ENCODE measurements at places on chromosomes 6 and 20.

DNA sequence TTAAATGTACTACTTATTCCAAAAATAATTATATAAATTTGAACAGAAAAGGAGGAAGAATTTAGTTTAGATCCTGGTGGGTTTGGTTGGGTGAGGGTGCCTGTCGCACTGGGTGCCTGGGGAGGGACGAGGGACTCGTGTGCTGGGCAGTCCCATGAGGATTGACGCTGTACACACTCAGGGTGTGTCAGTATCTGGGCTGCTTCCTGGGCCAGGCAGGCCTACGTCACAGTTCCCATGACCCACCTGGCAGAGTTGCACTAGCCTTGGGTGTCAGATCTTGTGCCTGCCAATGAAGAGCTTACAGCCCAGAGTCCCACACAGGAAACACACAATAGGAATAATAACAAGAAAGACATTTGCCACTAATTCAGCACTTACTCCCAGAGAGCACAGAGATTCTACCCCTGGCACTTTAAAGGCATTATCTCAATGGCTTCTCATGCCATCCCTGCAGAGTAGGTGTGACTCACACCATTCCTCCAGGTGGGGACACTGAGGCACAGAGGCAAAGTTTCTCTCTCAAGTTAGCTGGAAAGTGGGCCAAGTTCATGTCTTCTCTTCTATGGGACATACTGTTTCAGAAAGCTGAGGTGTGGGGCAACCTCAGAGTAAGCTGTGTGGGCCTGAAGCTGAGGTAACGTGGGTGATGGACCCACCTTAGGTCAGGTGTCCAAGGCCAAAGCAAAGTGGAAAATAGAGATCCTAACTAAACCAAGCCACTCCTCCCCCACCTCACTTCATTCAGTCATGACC is 1.3 kb upstream of the SDCBP2 start:
- DNase-seq: no peak

DNA sequence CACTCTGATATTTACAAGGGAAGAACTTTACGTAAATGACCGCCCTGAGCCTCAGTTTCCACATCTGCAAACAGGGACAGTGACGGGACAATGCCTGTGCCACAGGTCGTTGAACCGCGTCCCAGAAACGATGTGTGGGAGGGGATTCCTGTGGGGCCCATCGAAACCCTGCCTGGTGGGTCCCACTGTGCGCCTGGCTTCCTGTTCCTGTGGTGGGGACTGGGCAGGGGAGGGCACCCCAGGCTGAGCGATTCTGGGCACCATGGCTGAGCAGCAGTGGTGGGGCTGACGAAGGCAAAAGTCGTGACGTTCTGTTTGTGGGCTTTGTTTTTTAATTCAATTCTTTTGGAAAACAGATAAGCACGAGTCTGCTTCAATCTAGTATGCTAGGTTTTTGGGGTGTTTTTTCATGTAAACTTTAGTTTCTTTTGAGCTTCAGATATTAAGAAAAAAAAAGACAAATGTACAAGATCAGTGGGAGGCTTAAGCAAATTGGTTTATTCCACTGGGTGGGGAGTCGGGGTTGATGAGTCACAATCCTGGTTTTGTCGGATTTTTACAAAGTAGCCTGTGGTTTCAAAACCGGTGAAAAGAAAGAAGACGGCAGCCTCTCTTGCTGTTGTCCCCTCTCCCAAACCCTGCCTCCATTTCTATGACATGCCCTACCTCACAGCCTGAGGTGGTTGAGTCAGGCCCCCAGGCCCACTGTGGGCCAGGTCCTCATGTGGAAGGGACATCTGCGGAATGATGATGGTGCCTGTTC is 40.4 kb downstream of the GNAS-AS1 start:
- DNase-seq: no peak

GRCh38 chr20:11982955-11983470 is 65.3 kb downstream of the BTBD3 start:
- DNase-seq: no peak

DNA sequence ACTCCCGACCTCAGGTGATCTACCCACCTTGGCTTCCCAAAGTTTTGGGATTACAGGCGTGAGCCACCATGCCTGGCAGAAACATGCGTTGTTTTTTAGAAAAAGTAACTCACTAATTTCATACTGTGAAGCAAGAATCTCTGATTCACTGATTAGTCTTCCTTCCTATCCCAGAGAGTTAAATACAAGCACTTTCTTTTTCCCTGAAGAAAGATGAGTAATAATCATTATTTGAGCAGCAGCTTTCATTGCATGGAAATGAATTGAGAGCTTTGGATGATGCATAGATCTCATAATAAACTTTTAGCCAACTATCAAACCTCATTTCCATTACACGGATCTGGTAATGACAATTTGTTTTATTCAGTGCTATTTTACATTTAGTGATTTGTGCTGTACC is 892.5 kb upstream of the EYS start:
- DNase-seq: peak; percentile 57

DNA sequence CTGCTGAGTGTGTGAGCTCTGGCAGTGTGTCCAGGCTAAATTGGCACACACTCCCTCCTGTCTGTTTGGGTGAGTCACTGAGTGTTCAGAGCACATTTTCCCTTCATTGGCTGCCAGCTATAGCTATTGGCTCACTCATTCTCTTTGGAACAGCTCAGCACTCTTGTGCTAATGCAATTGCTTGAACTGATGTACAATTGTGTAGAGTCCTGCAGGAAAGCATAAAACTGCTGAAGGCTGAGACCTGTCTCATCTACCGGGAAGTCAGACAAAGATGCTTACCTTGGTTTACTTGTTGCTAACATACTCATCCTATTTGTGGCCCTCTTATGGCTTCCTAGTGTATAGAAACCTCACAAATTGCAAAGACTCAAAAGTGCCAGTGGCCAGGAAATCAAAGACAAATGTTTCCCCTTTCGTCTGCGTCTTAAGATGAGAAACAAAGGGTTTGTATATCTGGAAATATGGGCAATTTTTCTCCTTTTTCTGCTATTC is 351.0 kb downstream of the BCKDHB start:
- peak; percentile 85 for DNase-seq

DNA sequence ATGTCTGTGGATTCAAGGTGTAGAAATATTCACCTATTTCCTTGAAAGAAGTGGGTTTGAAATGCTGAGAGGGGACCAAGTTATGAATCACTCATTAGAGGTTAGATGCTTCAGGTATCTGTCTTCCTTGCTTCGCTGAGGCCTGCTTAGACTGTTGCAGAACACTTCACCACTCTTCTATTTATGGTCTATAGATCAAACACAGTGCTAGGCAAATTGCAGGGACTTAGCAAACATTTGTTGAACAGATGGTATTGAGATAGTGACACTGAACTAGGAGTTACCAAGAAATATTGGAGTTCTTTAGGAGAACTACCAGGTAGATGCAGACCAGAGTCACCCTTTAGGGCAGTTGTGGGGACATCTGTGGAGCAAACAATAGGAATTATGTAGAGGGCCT is 123.8 kb downstream of the RFPL4B start:
- no peak for DNase-seq

GRCh38 chr6:48733581-48733980 is 622.6 kb upstream of the PTCHD4 start:
- peak; percentile 13 for DNase-seq

All from HS-5 (cell line).